Stimulated activated CD4-positive, alpha-beta T cell treated with anti-CD3 and anti-CD28 coated beads, TNF-alpha, amount 100 ng/mL, for 24 hours (primary cell): ENCODE measurements at places on chromosomes 12 and 14.

- DNase-seq = no peak
These were observed 79.3 kb downstream of the ARF6 start for GRCh38 chr14:49972131-49972671.

DNA sequence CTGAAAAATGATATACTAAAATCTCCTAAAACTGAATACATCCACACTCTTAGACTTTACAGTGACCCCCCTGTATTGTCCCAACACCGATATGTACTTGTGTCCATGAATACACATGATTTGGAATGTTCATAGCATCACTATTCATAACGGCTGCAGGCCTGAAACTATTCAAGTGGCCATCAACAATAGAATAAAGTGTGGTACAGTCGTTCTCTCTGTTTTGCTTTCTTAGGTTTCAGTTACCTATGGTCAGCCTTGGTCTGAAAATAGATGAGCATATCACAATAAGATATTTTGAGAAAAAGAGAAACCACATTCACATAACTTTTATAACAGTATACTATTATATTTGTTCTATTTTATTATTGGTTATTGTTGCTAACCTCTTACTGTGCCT, 150.6 kb downstream of the ASCL4 start:
- DNase-seq = no peak

- no peak for DNase-seq
These were observed 31.0 kb downstream of the NINJ2 start for GRCh38 chr12:632102-632696.

DNA sequence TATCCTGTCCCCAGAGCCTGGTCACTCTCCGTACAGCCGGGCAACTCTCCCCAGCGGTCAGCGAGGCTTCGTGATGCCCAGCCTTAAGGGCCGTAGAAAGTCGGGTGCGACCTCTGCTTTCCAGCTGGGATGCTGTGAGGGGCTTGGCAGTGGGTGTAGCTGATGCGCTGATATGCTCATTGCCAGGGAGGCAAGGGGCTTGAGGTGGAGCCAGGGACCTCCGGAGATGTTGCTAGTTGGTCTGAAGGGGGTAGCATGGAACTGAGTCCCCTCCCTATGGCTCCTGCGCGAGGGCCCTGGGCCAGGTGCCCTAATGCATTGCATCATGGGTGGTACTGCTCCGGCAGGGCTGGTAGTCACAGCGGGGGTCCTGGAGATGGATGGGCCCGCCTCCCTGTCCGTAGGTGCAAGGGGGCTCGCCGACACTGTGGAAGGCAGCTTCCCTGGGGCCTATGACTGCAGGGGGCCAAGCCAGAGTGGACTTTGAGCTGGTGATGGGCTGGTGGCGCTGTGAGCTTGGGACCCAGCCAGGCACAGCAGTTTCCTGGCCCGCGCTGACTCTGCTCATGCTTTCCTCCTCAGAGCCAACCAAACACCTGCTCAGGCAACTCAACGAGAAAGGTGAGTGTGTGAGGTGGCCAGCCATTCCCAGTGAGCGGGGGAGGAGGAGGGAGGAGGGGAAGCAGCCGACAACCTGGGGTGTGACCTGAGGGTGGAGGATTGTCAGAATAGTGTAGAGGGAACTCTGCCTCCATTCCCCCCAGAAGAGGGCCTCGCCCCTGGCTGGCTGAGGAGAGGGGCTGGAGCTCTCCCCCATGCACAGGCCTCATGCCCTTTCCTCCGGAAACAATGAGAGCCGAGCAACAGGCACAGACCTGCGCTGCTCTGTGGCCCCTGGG, 32.3 kb downstream of the PLEKHG3 start:
- no peak for DNase-seq

DNA sequence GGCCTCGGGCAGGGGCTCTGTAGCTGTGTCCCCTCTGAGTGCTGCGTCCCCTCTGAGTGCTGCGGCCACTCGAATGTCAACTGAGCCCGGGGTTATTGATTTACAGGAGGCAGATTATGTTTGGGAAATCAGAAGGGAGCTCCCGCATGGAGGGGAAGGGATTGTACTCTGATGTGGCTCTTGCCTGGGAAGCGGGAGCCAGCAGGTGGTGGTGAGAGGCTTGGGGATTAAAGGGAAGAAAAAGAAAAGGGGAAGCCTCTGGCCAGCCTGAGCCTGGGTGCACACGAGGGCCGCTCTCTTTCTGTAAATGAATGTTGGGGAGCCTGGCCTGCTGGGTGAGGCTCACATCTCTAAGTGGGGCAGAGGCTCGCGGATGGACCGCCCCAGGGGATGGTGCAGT, 143.7 kb downstream of the AACS start:
- no peak for DNase-seq

- DNase-seq = no peak
These were observed 6.8 kb upstream of the PSMA6 start for GRCh38 chr14:35285168-35286002.

DNA sequence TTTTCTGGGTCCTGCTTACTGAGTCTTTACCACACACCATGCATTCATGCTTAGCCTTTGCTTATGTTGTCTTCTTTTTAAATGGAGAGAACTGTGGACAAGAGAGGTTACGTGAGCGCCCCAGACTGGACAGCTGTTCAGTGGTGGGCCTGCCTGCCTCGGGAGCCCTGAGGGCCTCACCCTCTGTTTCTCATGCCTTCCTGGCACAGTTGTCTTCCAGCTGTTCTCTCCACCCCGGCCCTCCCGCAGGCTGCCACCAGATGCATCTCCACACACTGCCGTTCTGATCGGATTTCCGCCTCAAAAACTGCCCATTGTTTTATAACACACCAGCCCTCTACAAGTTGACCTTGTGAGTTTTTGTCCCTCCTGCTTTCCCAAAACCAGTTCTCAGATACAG, 100.8 kb downstream of the SAMD4A start:
- DNase-seq = no peak

DNA sequence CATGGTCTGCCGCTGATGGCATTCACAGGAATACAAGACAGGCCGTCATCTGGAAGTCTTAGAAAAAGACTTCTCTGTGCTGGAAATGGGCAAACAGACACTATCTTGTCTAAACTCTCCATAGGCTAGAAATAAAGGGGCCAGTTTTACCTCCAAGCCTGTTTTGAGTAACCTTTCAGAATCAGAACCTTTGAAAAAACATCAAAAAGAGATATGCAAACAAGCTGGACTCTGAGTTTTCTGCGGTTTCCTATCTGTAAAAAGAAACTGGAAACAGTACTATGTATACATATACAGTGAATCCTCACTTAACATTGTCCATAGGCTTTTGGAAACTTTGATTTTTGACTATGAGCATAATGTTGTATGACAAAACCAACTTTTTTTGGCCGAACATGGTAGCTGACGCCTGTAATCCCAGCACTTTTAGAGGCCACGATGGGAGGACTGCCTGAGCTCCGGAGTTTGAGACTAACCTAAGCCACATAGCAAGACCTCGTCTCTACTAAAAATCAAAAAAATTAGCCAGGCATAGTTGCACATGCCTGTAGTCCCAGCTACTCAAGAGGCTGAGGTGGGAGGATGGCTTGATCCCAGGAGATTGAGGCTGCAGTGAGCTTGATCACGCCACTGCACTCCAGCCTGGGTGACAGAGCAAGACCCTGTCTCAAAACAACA, 92.9 kb upstream of the MAX start:
- no peak for DNase-seq

- no peak for DNase-seq
These were observed 130.3 kb upstream of the FUT8 start for GRCh38 chr14:65281991-65282895.

DNA sequence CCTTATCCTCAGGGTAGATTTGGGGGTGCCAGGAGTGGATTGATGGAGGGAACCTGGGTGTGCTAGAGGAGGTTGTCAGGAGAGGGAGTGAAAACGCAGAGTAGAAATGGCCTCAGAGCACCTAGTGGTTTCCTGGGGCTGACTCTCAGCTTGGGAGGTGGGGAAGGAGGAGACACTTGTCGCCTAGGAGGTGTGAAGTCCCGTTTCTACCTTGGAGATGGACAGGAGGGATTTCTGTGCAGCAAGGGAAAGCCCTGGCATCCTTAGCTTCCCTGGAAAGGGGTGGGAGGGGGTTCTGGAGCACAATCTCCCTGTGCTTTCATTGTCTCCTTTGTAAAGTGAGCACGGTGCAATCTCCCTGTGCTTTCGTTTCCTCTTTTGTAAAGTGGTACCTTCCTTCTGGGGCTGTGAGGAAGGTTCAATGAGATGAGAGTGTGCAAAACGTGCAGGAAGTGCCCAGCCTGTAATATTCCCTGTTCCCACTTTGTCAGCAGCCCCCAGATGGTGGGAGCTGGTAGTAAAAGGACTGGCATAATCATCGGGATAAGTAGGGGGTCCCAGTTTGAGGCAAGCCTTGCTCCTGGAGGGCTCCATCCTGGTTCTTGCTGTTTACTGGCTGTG, 1.6 kb downstream of the OAS3 start:
- DNase-seq = no peak
